ENCODE measurements at places on chromosomes 13 and 19.

GRCh38 chr19:3849092-3849491 is 19.7 kb downstream of the ZFR2 start:
- no peak for DNase-seq

DNA sequence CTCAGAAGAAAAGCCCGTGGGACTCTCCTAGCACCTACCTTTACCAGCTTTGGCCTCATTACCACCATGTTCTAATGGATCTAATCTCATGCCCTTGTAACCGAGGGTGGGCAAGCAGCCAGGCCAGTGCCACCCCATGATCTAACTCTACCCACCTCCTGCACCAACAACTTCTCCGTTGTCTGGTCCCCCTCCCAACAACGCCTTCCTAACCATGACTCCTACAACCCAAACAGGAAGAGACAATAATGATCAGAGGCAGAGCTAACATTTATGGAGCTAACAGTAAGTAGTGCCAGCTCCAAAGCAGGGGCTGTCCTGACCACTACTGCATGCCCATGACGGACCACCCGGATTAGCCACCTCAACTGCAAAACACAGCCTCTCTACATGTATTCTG is 3.5 kb downstream of the USP12 start:
- no peak for DNase-seq

DNA sequence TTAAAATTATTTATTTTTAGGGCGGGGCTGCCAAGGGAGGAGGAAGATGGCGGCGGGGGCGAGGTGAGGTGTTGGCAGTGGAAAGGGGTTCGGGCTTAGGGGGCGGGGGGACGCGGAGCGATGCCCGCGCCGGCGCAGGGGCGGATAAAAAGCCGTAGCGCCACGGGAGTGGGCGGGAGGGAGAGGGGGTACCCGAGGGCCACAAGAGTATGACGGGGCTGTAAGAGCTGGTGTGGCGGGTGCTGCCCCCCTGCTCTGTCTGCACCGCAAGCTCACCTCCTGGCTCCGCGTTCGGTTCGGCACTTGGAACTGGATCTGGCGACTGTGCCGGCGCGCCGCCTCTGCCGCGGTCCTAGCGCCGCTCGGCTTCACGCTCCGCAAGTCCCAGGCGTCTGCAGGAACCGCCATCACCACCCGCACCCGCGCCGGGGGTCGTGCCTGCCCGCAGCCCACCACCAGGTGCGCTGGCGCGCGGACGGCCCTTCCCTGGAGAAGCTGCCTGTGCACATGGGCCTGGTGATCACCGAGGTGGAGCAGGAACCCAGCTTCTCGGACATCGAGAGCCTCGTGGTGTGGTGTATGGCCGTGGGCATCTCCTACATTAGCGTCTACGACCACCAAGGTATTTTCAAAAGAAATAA is 265.2 kb upstream of the SGCG start:
- no peak for DNase-seq

- DNase-seq, result no peak
Measured at GRCh38 chr19:33291623-33292534, 10.5 kb downstream of the CEBPA start.

GRCh38 chr13:25214491-25215252 is 42.6 kb upstream of the AMER2 start:
- no peak for DNase-seq

Measured in Panc1 (cell line).